ENCODE measurements at places on chromosomes 13 and 19.
A peak's percentile ranks its signal among the peaks of the same experiment; 100 is the strongest.

- no peak for DNase-seq
Measured at GRCh38 chr19:54551950-54552912, 21.4 kb upstream of the LILRA2 start.

- no peak for DNase-seq
Measured at GRCh38 chr13:53100394-53101063, 71.9 kb downstream of the OLFM4 start.

- DNase-seq, result no peak
Measured at GRCh38 chr13:32033744-32034143, 2.2 kb downstream of the FRY start.

DNA sequence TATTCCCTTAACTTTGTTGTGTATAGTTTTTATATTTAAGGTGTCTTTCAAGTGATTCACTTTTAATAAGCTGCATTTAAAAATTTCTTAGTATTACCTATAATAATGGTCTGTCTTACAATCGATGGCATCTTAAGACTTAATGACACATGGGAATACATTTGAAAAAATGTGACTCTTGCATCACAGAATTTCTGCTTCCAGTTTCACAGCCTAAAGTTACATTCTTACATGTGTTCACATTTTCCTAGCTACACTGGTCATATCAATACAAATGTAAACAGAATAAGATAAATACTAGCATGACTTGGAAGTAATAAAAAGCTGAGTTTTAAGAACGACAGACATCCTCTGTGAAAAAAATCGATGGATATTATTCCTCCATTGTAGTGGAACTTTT is 1597.1 kb upstream of the MIR17HG start:
- no peak for DNase-seq

DNA sequence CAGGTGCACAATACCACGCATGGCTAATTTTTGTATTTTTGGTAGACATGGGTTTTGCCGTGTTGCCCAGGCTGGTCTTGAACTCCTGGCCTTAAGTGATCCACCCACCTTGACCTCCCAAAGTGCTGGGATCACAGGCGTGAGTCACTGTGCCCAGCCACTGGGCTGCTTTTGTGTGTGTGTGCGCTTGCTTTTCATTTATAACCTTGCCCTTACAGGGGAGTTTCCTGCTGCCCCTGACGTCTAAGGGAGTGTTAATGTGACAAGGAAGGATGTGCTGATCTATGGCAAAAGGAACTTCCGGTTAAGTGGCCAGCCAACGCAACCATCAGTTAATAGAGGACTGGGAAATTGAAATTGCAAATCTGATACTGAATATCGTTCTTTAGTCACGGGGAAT is 57.7 kb downstream of the ING1 start:
- DNase-seq, result no peak

DNA sequence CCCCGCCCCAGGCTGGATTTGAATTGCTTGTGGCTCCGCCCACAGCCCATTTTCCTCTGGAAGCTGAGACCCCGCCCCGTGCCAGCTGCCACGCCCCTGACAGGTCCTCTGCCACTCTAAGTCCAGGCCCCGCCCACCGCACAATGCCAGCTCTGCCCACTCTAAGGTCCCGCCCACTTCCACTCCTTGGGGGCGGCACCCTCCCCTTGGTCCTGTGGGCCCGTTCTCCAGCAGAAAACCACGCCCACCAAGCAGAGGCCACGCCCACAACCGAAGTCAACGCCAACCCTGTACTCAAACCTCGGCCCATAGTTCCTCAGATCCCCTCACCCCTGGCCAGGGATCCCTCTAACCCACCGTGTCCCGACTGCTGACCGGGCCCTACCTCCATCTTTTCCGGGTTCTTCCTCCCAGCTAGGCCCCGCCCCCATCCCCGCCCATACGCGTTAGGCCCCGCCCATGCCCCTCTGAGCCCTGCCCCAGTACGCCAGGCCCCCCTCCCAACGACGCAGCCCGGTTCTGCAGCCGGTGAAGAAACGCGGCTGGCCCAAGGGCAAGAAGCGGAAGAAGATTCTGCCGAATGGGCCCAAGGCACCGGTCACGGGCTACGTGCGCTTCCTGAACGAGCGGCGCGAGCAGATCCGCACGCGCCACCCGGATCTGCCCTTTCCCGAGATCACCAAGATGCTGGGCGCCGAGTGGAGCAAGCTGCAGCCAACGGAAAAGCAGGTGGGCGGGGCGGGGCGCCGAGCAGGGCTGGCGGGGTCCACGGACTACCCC is 1.3 kb downstream of the HMG20B start:
- DNase-seq, result peak; percentile 95

GRCh38 chr19:11420429-11421370 is 1.6 kb upstream of the RGL3 start:
- DNase-seq, result no peak

DNA sequence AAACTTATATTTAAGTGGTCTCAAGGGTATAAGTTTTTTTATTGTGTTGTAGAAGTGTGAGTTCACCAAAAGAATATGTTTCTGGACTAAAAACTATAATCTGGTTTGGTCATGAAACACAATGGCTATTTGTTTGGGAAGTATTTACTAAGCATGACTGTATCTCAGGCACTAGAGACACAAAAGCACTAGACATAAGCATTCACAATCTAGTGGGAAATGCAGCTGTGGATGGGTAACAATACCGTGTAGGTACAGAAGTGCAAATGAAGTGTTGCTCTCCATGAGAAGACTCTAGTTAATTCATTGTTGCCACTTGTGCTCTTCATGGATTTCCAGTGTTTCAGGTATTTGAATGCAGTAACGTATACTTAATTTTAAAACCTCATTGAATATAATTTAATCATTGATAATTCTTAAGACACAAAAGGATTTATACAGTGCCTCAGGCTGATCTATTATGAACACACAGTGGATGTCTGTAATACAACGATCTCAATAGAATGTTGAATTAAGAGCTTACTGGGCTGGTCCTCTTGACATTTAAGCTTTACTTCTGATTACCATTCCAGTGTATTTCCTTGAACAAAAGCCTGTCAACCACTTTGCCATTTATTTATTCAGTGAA is 50.9 kb downstream of the TPT1 start:
- DNase-seq, result no peak

DNA sequence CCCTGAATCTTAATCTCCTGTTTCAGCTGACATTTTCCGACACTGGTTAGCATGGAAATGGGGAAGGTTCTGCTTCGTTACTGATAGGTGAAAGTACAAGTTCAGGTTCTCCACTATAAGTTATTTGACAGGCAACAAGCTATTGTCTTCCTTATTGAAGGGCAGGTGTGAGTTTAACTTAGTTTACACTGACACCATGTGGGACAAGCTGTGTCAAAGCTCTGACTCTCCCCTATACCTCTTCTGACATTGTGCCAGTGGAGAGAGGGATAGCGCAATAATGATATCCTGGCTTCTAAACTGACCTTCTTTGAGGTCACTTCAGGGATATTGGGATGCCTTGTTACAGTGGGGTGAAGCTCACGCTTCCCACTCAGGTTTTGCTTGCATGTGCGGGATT is 587.0 kb upstream of the SLITRK5 start:
- peak; percentile 20 for DNase-seq

GRCh38 chr13:98719527-98720250 is 32.8 kb downstream of the SLC15A1 start:
- DNase-seq, result no peak

- peak; percentile 57 for DNase-seq
Measured at GRCh38 chr13:22278336-22278929, 607.6 kb downstream of the FGF9 start.

GRCh38 chr13:47548294-47548840 is 452.7 kb downstream of the SUCLA2 start:
- no peak for DNase-seq

DNA sequence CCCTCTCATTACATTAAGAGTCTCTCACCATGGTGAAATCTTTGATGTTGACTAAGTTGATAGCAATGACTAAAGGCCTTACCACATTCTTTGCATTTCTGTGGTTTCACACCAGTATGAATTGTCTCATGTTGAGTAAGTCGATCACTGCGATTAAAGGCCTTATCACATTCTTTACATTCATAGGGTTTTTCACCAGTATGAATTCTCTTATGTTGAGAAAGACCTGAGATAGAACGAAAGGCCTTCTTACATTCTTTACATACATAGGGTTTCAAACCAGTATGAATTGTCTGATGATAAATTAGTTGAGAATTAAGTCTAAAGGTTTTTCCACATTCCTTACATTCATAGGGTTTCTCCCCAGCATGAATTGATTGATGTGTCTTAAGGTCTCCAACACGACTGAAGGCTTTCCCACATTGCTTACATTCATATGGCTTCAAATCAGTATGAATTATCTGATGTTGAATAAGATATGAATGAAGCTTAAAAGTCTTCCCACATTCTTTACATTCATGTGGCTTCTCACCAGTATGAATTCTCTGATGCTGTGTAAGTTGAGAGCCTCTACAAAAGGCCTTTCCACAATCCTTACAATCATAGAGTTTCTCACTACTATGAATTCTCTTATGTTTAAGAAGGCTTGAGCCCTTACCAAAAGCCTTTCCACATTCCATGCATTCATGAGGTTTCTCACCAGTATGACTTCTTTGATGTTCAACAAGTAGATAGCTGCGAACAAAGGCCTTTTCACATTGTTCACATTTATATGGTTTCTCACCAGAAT is 45.6 kb downstream of the ZNF283 start:
- DNase-seq, result no peak

- peak; percentile 96 for DNase-seq
Measured at GRCh38 chr13:69921156-69921555, 186.5 kb upstream of the ATXN8OS start.

- DNase-seq, result no peak
Measured at GRCh38 chr13:20105161-20105689, 55.6 kb downstream of the GJA3 start.

GRCh38 chr19:50897191-50897607 is 14.0 kb downstream of the KLK4 start:
- DNase-seq, result no peak

DNA sequence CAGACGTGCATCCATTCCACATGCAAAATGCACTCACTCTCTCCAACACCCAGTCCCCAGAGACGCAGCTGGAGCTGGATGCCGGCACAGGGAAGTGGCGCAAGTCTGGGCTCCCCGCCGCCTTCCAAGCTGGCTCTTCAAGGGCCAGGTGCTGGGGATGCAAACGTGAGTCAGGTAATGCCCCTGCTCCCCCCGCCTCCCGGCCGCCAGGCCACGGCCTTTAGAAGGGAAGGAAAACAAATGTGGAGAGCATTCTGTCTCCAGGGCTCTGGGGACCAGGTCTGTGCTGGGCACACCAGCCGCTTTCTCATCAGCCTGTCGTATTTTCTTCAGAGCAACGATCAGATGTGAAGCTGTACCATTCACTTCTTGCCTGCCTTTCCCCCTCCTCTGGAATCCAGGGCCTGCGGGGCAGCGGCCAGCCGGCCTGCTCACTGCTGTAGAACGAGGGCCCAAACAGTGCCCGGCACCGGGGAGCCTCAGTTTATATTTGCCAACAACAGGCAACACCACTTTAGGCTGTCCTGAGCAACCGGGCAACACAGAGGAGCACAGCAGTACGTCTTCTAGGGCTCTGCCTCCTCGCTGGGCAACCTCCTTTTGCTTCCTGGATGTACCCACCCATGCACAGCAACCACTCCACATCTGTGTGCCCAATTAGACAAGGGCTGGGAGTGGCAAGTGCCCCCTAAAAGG is 3.8 kb downstream of the RAB20 start:
- no peak for DNase-seq

Data from NCI-H82 (cell line).